ENCODE measurements at places on chromosomes 7 and 10. TPM values are rescaled to one million over a fixed set of nuclear protein-coding genes. Genes with fewer than 3 reads are reported as not detected.

The ZNF239 gene
- total RNA-seq: 3.7 TPM

DNA sequence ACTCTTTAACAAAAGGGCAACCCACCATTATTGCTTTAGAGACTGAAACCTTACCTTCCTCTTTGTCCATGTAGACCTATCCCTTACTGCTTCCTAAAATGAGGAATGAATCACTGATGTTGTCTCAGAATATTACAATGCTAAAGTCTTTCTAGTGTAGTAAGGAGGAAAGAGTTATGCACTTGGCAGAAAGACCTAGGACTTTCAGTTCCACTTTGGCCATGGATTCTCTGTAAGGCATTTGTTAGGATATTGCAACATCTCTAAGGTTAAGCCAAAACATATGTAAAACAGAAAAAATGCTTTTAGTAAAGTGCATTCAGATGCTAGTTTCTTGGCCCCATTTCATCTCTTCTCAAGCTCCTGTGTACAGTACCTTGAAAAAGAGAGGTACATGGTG lies 230.9 kb downstream of the PARD3 start:
- DNase-seq: no peak

The PLPP4 gene
- 2.0 TPM for total RNA-seq

DNA sequence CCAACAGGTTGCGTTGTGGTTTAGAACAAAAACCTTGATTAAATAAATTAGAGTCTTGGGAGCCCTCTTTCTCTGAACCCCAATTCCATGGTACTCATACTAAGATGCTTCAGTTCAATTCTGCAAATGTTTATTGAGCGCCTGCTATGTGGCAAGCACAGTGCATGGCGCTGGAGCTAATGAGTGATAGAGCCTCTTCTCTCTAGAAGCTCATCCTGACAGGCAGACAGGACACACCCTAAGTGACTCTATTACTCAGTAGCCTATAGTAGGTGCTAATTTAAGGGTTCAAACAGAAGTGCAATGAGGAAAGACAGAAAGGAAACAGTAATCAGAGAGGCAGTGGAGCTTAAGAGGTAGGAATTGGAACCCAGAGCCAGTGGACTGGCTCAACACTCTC lies 124.4 kb upstream of the C7orf33 start:
- DNase-seq: no peak

- no peak for DNase-seq
These were observed 9.8 kb downstream of the CREB3L2 start for GRCh38 chr7:137992104-137992549.

The SPDYE9 gene
- not detected for total RNA-seq

- no peak for DNase-seq
These were observed 184.7 kb upstream of the PCDH15 start for GRCh38 chr10:54985732-54986131.

GRCh38 chr7:123314886-123315285 lies 115.1 kb upstream of the SLC13A1 start:
- DNase-seq: no peak

DNA sequence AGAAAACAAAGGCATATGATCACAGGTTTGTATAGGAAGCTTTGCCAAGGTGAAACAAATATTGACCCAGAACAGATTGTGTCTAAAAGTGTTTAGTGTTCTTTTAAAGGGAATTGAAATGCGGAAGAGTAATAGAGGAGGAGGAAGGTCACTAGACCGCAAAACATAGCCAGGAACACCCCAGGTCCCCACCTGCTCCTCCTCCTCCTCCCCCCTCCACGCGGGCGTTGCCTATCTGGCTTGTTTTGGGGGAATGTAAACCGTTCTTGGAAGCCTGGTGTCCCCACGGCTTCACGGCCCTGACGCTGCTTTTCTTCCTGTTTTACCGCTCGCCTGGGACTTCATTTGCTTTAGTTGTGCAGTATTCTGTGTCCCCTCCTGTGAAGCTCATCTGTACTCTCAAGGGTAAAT lies 81.0 kb upstream of the PFKP start:
- DNase-seq: no peak

DNA sequence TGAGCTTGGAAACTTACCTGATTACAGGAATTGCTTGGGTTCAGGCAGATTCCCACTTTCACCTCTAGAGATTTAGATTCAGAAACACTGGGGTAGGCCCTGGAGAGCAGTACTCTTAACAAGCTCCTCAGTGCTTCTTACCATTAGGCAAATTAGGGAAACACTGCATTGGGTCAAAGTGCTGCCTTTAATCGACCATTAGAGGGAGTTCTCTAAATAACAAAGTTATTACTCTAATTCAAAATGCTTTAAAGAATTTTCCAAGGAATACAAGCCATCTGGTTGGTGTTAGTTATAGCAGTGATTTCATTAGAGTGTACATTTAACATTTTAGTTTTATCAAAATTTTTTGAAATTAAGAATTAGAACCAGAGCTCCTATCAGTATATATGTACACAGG lies 324.5 kb downstream of the GFRA1 start:
- DNase-seq: no peak

The MARVELD1 gene
- 111 TPM for total RNA-seq

GRCh38 chr7:2523461-2523936 lies 3.9 kb downstream of the LFNG start:
- DNase-seq: no peak

- DNase-seq: no peak
These were observed 1069.1 kb upstream of the AUTS2 start for GRCh38 chr7:68529221-68529620.

The GPER1 gene
- total RNA-seq: 3.0 TPM

The SPOCK2 gene
- total RNA-seq: 0.54 TPM

The CRPPA gene
- total RNA-seq: 3.3 TPM

DNA sequence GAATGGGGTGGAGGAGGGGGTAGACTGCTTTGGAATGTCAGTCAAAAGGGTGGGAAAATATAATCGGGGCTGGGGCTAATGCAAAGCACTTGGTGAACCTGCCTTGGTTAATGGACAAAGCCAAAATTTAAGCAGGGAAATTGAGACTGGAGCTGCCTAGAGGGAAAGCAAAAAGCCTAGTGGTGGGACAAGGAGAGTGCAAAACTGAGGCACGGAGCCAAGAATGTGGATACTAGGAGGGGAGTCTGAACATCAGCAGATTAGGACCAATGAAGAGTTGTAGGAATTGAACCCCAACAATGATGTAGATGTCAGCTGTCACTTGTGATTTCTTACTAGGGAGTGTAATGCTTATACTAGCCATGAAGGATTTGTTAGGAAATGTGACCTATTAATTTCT lies 195.9 kb downstream of the MDFIC start:
- no peak for DNase-seq

The GIMAP2 gene
- not detected for total RNA-seq

GRCh38 chr10:84587789-84588188 lies 259.4 kb downstream of the CCSER2 start:
- no peak for DNase-seq

The CCNY gene
- 72.0 TPM for total RNA-seq

- DNase-seq: no peak
These were observed 39.3 kb downstream of the TRIM24 start for GRCh38 chr7:138499340-138499739.

The NME8 gene
- not detected for total RNA-seq

GRCh38 chr7:129295015-129295423 lies 70.2 kb downstream of the AHCYL2 start:
- no peak for DNase-seq

GRCh38 chr7:52940481-52940880 lies 95.0 kb upstream of the POM121L12 start:
- DNase-seq: no peak

The BRI3 gene
- total RNA-seq: 344 TPM

DNA sequence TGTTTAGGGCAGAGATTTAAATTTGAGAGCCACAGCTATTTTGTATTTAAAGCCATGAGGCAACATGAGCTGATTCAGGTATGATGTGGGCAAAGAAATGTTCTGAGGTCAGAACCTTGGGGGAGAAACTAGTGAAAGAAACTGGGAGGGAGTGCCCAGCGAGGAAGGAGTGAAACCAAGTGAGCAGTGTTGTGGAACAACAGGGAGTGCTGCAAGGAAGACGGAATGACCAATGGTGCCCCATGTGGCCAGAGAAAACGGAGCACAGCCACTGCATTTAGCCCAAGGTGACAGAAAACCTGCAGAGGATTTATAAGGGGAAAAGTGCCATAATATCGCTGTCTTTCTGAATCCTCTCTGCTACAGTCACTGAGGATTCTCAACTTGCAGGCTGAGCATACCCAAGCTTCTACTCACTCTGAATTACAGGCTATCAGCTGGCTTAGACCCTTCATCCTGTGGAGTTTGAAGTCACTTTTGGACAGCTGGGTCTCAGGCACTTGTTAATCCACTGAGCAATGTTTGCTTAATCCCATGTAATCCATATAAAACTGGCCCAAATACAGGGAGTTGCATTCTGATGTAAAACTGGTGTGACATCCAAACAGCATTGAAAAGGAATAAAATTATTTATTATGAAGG lies 777.3 kb downstream of the CCSER2 start:
- no peak for DNase-seq

DNA sequence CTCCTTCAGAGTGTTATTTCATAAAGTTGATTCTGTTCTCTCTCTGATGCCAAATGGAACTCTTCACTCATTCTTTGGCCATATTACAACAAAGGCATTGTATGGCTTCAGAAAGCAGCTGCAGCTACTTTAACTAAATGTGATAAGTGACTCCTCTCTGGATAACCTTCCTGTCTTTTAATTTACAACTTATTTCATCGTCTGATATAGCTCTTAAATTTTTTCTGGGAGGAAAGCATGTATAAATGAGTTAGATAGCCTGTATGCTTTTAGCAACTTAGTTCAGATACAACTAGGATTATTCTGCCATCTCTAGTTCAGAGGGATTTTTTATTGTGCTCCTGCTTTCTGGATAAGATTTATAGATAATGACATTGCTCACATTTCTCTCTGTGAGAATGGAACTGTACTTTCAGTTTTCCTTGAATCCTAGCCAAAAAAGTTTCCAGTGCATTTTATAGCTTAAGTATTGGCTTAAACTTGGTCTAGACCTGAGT lies 57.5 kb downstream of the KLHDC10 start:
- DNase-seq: no peak
